ENCODE measurements at places on chromosomes 3 and 15.

DNA sequence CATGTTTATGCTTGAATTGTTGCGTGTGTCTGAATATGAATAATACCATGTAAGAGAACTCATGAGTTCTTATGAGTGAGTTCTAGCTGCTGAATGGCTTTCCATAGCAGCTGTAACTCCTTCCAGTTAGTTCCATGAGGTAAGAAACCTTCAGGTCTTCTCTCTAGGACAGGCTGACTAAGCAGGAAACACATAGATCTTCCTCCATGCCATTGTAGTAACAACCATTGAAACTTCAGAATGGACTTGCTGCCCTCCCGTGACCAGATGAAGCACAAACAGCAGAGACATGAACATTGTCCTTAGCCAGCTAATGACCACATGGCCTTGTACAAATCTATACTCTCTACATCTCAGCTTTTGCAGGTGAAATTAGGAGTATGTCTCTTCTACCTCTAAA is 200.0 kb downstream of the ZNF385D start:
- no peak for DNase-seq

- DNase-seq: no peak
Measured at GRCh38 chr15:91908391-91908790, 54.9 kb downstream of the SLCO3A1 start.

DNA sequence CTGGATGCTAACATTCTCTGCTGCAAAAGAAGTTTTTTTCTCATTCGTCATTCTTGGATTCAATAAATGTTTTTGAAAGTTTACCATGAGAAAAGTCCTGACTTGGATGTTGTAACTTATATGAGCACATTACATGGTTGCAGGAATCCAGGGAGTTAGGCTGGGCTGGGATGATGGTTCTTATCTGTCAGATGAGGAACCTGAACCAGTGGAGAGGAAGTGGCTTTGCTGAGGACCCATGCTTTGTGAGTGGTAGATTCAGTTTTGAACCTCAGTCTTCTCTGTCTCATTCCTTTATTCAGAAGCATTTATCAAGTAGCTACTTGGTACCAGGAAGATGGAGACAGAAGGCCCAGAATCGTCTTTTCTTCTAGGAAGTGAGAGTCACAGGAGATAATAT is 3.7 kb upstream of the GASK1A start:
- no peak for DNase-seq

DNA sequence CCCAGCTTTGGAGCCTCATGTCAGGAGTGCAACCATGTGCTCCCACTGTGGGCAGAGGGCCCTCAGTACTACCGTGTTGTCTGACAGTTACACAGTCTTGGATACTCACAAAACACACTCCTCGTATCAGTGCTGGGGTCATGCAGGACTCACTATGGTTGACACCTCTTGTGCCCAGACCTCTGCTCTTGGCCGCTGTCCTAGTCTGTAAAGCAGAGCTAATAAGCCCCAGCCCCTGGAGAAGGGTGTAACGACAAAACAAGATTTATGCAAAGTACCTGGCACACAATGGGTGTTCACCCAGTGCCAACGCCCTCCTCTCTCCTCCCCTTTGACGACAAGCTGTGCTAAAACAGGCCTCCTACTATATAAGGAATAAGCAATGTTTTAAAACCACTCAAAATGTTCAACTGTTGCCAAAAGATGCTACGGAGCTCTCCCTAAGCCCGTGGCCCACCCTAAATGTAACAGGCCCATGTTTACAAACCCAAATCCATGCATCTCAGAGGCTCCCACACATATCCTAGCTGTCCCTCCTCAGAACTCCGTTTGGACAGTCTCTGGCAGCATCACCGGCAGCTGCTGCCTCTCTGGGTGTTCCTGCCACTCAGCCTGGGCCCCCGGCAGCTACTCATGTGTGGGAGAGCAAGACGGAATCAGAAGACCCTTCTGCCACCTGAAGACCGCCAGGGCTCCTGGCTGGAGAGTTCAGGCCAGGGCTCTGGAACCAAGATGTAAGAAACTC is 65.8 kb downstream of the MRPL46 start:
- no peak for DNase-seq

- no peak for DNase-seq
Measured at GRCh38 chr15:40787991-40788390, 18.2 kb downstream of the C15orf62 start.

DNA sequence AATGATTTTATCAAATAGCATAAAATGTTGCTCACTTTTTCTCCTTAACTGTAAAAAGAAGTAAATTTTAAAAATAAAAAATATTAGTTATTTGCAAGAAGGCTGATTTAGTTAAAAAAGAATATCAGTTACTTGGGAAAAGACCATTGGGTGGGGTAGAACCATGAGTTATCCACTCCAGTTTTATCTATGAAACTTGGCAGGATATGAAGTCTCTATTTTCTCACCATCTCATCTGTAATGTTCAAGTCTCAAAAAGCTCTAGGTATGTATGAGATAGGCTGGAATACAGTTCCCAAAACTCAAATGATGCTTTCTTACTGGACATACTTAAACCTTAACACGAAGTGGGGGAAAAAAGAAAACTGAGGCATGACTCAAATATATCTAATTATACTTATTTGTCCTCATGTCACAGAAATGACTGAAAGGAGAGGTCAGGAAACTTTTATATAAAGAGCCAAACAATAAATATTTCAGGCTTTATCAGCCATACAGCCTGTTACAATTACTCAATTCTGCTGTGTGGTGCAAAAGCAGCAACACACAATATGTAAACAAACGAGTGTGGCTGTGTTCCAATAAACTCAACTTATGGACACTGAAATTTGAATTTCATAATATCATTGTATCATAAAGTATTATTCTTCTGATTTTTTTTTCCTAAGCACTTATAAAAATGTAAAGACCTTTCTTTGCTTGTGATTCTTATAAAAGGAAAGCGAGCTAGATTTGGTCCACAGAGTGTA is 131.8 kb downstream of the TBL1XR1 start:
- DNase-seq: no peak

- DNase-seq: no peak
Measured at GRCh38 chr3:166177130-166177529, 339.9 kb upstream of the BCHE start.

GRCh38 chr3:119600732-119601131 is 3.0 kb downstream of the PLA1A start:
- peak; percentile 30 for DNase-seq

DNA sequence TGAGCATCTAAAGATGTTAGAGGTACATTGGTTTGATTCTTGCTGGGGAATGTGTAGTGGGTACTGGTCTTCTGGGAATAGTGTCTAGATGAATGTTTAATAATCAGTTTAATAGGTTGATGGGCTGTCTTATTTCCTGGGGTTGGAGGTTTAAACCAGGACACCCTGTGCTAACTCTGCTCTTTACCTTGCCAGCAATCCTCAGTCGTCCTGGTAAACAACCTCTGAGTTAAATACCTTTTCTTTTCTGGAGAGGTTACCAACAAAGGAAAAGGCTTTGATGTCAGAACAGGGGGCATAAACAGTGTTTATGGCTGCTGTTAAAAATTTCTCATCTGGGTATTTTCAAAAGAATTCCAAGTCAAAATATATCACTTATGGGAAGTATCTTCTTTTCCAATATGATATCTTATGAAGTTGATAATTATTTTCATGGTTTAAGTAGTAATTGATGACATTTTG is 23.5 kb downstream of the MITF start:
- no peak for DNase-seq

DNA sequence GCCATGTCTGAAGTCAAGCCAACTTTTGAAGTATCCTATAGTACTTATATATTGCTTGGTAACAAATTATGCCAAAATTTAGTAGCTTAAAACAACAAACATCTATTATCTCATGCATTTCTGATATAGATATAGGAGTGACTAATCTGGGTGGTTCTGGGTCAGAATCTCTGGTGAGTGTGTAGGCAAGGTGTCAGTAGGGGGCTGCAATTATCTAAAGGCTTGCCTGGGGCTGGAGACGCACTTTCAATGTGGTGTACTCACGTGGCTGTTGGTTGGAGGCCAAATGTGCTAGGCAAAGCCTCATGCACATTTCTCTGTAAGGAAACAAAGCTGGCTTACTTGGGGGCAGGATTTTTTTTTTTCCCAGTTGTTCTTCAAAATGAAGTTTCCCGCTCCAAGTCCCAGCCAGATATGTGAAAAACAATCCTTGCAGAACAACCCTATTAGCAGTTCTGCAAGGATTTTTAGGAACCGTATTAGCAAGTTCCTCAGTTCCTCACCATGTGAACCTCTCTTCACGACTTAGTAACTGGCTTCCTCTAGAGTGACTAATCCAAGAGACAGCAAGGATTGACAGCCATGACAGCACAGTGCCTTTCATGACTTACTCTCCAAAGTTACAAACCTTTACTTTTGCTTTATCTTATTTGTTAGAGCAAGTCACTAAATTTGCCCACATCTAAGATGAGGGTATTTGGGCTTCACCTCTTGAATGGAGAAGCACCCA is 25.8 kb downstream of the GREM1 start:
- DNase-seq: no peak

DNA sequence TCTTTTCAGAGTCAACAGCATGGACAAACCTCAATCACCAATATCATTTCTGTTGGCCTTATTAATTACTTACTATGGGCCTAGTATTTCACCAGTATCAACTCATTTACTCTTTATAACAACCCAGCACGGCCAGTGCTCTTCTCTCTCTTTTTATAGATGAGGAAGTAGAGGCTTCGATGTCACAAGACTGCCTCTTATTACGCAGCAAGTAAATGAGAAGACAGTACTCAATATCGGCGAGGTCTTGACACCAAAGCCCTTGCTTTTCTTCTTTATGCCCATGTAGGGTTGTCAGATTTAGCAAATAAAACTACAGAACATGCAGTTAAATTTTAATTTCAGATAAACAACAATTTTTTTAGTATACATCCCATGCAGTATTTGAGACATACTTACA is 99.0 kb upstream of the KCNMB2 start:
- no peak for DNase-seq

DNA sequence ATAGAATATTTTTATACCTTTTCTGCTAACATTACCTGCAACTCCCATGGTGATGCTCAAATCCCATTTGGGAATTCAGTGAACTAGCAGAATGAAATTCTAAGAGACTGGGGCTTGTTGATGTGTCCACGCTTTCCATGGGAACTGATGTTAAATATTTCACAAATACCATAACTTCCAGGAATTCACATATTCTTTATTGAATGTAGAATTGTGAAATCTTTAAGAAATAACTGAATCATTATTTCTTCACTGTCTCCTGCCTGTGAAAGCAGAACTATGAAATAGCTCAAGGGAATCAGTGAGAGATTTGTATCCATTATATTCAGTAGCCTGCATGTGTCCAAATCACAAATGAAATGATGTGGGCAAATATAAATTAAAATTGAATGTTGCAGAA is 130.8 kb downstream of the SERPINI1 start:
- no peak for DNase-seq

GRCh38 chr3:111690242-111690641 is 95.1 kb upstream of the ZBED2 start:
- DNase-seq: no peak

DNA sequence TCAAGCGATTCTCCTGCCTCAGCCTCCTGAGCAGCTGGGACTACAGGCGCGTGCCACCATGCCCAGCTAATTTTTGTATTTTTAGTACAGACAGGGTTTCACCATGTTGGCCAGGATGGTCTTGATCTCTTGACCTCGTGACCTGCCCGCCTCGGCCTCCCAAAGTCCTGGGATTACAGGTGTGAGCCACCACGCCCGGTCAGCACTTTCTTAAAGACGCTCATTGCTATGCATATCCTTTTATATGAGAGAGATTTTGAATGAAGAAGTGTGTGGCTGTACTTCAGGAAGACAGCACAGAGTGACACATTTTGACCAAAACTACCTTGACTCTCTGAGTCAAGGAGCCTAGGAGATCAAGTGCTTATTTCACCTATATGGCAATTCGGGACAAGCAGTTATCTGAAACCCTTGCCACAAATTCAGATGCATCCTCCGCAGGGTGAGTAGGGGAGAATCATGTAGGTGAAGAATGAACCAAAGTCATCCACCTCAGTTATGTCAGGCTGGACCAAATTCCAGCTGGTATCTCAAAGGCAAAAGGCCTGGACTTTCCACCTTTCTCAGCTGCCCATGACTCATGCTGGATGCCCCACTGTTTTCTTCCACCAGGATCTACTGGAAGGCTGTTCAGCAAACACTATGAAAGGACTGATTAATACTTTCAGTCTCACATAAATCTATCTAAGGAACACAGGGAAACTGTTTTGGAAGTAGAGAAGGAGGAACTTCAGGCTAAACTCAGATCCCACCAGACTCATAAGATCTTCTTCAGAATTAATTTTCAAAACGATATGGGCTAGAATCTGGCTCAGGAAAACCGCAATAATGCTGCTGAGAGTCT is 31.9 kb downstream of the SUSD5 start:
- DNase-seq: no peak
